ENCODE measurements at places on chromosomes 12 and 14.

DNA sequence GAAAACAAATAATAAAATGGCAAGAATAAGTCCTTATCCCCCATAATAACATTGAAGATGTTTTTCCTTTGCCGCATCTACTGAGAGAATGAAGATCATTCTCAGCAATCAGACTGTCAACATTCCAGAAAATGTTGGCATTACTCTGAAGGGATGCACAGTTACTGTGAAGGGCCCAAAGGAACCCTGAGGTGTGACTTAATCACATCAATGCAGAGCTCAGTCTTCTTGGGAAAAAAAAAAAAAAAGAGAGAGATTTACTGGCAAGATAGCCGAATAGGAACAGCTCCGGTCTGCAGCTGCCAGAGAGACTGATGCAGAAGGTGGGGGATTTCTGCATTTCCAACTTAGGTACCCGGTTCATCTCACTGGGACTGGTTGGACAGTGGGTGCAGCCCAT lies 41.3 kb upstream of the OR6J1 start:
- no peak for DNase-seq

DNA sequence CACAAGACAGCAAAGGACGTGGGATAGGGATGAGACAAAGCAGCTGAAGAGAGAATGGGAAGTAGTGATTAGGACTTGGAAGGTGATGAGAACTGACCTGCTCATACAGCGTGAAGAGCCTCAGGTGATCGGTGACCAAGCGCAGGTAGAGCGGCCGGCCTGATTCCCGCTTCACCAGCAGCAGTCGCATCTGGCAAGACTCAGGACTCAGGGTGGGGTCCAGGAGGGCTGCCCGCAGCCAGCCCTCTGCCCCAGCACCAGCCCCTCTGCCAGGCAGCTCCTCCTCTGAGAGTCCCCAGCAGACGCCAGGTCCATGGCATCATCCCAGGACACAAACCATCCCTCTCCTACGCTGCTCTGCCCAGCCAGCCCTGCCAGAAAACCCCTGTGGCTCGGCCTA lies 30.8 kb downstream of the TEP1 start:
- DNase-seq: no peak

- no peak for DNase-seq
These were observed 319.0 kb downstream of the FOXG1 start for GRCh38 chr14:29085546-29085945.

GRCh38 chr14:24789378-24789884 lies 155.4 kb upstream of the GZMB start:
- DNase-seq: no peak

DNA sequence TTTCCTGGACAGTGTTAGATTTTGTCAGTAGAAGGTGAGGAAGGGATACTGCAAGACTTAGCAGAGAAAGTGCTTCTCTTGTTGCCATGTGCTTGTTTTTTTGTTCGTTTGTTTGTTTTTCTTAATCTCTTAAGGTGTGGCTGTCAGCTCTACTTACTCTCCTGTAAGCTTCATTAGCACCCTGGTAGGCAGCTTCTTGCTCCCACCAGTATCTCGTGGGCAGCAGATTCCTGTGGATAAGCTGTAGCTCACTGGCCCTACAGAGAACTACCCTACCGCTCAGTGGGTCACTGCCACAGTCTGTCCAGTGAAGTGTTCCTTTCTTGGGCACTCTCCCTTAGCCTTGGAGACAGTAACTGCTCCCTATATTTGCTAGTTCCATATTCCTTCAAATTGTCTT lies 30.1 kb downstream of the VRK1 start:
- no peak for DNase-seq

DNA sequence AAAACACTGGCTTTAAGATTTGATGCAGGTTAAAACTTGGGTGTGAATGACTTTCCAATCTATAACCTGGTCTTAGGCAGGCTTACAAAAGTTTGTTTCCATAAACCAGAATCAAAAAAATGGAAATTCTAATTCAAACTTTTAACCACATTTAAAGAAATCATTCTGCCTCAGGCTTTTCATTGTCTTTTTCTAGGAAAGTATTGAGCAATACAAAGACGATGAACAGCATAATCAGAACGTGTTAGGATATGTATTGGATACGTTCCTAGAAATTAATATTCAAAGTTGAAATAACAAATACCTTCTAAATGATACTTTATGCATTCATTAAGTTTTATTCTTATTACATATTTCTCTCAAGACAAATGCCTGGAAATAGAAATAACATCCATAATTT lies 172.9 kb downstream of the CEP128 start:
- no peak for DNase-seq

DNA sequence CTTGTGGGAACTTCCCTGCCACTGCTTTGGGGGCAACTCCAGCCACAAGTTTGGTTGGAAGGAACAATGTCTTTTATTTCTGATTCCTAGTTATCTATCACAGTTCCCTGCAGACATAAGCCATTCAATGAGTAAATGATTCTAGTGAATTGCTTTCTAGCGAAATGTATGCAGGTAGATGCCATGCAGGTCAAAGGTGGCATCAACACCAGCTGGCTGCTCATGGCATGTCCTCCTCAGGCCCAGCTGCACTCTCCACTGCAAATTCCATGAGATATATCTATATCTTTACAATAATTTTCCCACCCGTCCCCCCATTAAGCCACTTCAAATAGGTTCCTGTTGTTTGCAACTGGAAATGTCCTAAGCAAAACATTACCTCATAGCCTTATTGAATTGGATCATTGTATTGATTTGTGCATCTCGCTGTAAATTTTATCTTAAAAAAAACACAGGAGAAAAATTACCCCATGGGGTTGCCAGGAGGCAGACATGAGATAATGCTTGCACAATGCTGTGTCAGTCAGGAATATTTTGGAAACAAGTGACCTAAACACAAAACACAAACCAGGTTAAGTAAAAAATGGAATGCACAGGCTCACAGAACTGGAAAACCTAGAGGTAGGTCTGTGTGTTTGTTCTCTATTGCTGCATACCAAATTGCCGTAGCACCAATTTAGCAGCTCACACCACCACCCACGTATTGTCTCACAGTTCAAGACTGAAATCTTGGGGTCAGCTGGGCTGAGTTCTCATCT lies 32.8 kb upstream of the TXNRD1 start:
- DNase-seq: no peak

GRCh38 chr12:109678719-109679118 lies 34.9 kb upstream of the FAM222A start:
- no peak for DNase-seq

GRCh38 chr12:108965886-108966285 lies 55.0 kb downstream of the SVOP start:
- DNase-seq: no peak

- no peak for DNase-seq
These were observed 6.4 kb downstream of the SLC15A5 start for GRCh38 chr12:16271062-16271461.

DNA sequence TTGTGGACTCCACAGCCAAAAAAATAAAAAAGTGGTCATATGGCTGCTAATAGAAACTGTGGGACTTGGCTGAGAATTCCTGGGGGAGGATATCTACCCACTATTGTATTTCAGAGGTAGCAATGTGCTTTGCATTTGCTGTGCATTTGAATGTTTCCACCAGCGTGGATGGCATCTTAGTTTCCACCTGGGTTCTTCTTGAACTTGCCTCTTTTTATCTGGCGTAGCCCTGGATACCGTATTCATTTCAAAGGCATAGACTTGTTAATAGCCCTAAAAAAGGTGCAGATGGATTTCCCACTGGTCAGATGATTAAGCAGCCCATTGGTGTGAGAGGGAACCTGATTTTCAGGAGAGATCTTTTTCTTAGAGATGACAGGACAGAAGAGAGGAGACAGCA lies 1.9 kb upstream of the MYF5 start:
- DNase-seq: no peak

- peak; percentile 77 for DNase-seq
These were observed 360.5 kb upstream of the TMPO start for GRCh38 chr12:98154850-98155249.

- no peak for DNase-seq
These were observed 62.1 kb downstream of the SPTB start for GRCh38 chr14:64817631-64818030.

DNA sequence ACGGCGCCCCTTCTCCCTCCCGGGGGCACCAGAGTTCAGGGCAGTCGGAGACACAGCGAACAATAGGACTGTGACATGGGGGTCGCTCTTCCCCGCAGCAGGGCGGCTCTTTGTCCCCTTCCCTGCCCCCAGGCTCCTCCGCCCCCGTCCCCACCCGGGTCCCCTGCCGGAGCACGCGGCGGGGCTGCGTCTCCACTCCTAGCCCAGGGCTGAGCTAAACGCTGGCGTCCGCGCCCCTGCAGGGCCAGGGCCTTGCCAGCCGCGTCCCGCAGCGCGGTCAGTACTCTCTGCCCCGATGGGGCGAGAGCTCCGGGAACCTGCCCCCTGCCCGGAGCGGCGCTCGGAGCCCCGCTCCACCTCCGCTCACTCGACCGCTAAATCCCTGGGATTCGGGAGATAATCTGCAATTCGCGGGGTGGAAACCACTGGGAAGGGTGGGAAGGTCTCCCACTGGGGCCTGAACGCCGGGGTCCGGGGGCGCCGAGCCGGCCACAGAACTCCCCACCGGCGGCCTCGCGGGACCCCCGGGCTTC lies 825 bp upstream of the CCDC85C start:
- DNase-seq: no peak

GRCh38 chr14:99951085-99951484 lies 114.1 kb upstream of the EVL start:
- no peak for DNase-seq

DNA sequence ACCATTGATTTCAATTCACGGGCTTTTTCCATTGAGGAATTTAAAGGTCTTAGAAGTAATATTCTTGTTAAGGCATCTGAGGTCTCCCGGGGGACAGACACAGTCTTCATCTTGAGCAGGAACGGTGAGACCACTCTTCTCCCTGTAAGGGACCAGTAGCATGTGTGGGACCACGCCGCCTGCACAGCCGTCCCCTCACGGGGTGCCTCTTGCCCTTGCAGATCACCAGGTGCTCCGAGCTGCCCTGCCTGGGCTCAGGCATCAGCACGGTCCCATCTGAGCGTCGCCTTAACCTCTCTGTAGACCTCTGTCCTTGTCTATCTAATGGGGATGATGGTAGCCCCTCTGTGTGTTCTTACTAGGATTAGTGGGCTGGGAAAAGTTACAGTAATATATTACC lies 74.1 kb downstream of the PPP2R5C start:
- no peak for DNase-seq
